ENCODE measurements at places on chromosomes 4 and X.

DNA sequence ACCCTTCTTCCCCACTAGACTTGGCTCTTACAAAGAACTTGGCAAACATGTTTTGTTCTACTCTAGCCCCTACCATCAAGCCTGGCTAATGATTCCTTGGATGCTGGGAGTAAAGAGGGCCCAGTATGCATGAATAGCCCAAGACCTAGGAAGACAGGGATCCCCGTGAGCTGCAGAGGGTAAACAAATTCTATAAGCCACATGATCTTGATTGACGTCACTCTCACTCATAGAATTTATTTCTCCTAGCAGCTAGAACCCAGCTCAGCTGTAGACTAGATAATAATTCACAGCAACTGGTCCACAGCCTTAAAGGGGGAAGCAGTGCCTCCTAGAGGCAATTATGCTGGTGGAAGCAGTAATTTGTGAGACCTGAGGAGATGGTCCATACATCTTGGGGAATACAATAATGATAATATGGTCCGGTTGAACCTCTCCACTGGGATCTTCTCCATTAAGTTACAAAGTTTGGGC, 16.1 kb upstream of the USO1 start:
- DNase-seq: no peak

GRCh38 chrX:153477364-153477857, 7.0 kb upstream of the HAUS7 start:
- no peak for DNase-seq

- no peak for DNase-seq
These were observed 92.7 kb downstream of the AFF2 start for GRCh38 chrX:148593146-148593545.

- no peak for DNase-seq
These were observed 95.8 kb upstream of the TENM3 start for GRCh38 chr4:182147391-182147790.

- DNase-seq: no peak
These were observed 44.9 kb downstream of the ANAPC4 start for GRCh38 chr4:25421816-25422525.

DNA sequence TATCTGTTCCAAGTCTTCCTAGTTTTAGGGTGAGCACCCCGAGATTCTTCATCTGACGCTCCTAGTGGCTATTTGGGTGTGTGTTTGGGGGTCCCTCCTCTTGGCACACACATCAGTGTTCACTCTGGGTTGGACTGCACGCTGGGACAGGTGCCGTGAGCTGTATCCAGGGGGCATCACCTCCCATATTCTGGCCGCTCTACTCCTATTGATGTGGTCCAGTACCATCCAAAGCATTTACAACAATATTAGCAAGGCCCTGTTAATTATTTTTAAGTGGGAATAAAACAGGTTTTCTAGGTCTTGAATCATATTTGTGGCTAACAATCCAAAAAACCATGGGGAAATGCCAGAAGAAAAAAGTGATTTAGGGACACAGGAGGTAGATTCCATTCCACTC, 26.4 kb downstream of the CYTL1 start:
- no peak for DNase-seq

DNA sequence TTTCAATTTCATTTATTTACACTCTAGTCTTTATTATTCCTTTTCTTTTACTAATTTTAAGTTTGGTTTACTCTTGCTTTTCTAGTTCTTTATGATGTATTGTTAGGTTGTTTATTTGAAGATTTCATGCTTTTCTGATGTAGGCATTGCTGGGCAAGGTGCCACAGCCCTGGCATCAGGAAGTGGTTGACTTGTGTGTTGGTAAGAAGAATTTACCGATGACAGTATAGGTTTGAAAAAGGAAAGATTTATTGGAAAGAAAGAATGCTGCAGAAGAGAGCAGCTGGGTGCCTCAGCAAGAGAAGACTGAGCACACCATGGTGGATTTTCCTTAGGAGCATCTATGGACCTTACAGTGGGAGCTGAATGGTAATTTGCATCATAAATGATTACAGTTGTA, 153.2 kb downstream of the KLF8 start:
- DNase-seq: no peak

DNA sequence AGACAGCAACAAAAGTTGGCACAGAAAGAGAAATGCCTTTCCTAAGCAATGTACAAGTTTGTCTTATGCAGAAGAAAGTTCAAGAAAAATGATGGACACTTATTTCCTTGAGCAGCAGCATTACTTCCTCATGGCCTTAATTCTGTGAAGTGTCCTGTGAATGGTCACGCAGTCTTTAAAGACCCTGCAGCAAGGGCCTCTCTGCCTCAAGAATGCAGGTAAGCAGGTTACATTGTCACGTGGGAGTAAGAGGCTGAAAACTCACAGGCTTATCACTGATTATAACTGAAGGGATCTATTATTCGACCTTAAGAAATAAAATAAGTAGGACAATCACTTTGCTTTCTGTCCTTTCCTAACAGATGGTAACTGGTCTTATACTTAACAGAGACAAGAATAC, 109.1 kb downstream of the ATP8A1 start:
- no peak for DNase-seq

- peak; percentile 52 for DNase-seq
These were observed 16.2 kb upstream of the ZCCHC12 start for GRCh38 chrX:118807151-118808017.

DNA sequence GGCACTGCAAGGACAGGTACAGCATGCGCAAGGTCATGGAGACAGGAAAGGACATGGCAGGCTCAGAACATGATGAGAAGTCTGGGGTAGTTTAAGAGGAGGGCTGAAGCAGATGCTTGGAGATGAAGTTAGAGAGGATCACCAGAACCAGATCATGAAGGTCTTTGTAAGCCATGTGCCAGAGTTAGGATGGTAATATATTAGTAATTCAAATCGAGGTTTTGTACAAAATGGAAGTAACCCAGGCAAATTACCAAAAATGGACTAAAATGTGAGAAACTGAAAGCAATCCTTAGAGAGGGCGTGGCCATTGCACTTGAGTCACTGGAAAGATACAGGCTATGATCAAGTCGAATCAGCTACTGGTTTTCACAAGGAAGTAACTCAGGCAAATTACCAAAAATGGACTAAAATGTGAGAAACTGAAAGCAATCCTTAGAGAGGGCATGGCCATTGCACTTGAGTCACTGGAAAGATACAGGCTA, 13.5 kb downstream of the RXFP1 start:
- DNase-seq: no peak

DNA sequence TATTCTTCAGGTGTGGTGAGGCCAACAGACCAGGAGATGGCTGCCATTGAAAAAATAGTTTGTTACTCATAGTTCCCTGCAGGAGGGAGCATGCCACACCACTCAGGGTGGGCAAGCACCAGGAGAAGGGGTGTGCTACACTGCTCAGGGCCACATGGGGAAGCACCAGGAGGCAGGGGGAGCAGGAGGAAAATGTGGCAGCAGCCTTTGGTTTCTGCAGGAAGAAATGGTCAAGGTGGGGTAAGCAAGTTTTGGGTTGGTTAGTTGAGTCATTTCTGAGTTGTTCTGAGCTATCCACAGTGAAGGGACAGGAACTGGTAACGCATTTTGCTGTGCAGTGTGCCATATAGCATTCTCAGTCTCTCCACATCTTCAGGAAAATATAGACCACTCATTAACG, 23.8 kb downstream of the FGFBP1 start:
- no peak for DNase-seq

GRCh38 chr4:71772592-71772991, 11.3 kb downstream of the GC start:
- no peak for DNase-seq

GRCh38 chrX:69555481-69556041, 51.4 kb downstream of the NALF2 start:
- no peak for DNase-seq

- DNase-seq: no peak
These were observed 96.9 kb downstream of the CHRDL1 start for GRCh38 chrX:110698696-110699095.

- no peak for DNase-seq
These were observed 425.7 kb downstream of the PABPC4L start for GRCh38 chr4:133775881-133776280.

GRCh38 chrX:8738588-8739189, 6.8 kb upstream of the ANOS1 start:
- DNase-seq: no peak
